ENCODE measurements at places on chromosomes 5 and 9. TPM values are rescaled to one million over a fixed set of nuclear protein-coding genes. Genes with fewer than 3 reads are reported as not detected.

COX7C gene
- total RNA-seq: 859 TPM

CCDC180 gene
- 5.6 TPM for total RNA-seq

REEP2 gene
- 13.8 TPM for total RNA-seq

DNA sequence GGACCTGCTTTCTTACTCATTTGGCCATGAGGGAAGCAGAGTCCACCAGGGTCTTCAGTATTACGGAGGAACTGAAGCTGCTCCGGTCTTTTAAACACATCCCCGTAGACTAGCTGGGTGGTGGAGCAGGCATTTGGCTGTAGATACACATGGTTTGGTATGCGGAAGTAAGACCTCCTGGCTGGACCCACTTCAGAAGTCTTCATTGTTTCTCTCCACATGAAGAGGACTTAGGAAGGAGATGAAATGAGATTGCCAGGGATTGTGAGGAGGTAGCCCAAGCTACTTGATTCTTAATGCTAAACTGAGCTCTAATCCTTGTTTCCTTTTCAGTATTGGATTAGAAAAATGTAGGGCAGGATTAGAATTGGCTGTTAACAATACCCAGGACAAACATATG lies 32.9 kb downstream of the STXBP1 start:
- no peak for DNase-seq

GRCh38 chr9:74755355-74755754 lies 132.4 kb downstream of the TRPM6 start:
- DNase-seq: no peak

- no peak for DNase-seq
Observed at GRCh38 chr9:120692901-120693699, 21.2 kb downstream of the MEGF9 start.

DNA sequence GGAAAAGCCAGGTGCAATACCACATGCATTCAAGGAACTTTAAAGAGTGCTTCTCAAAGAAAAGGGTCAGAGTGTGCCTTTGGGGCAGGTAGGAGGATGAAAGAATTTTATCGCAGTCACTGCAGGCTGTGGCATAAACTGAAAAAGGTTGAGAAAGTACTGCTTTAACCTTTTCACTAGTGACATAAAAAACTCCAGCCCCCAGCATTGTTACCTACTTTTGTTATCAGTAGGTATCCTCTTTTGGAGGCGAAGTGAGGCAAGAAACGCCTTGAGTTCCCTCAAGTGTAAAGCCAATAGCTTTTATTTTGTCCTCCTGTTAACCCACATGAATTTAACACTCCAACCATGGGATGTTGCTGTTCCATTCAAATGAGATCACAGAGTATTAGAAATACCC lies 64.7 kb upstream of the CHD1 start:
- no peak for DNase-seq

Measured in sigmoid colon (tissue), 7 donors.